ENCODE measurements at places on chromosomes 3 and 15.

- DNase-seq = no peak
Measured at GRCh38 chr15:67832897-67833709, 6.7 kb downstream of the RNU6-1 start.

- no peak for DNase-seq
Measured at GRCh38 chr3:151328298-151328995, 902 bp downstream of the P2RY13 start.

GRCh38 chr3:56926243-56926946 is 124.6 kb upstream of the ARHGEF3 start:
- no peak for DNase-seq

DNA sequence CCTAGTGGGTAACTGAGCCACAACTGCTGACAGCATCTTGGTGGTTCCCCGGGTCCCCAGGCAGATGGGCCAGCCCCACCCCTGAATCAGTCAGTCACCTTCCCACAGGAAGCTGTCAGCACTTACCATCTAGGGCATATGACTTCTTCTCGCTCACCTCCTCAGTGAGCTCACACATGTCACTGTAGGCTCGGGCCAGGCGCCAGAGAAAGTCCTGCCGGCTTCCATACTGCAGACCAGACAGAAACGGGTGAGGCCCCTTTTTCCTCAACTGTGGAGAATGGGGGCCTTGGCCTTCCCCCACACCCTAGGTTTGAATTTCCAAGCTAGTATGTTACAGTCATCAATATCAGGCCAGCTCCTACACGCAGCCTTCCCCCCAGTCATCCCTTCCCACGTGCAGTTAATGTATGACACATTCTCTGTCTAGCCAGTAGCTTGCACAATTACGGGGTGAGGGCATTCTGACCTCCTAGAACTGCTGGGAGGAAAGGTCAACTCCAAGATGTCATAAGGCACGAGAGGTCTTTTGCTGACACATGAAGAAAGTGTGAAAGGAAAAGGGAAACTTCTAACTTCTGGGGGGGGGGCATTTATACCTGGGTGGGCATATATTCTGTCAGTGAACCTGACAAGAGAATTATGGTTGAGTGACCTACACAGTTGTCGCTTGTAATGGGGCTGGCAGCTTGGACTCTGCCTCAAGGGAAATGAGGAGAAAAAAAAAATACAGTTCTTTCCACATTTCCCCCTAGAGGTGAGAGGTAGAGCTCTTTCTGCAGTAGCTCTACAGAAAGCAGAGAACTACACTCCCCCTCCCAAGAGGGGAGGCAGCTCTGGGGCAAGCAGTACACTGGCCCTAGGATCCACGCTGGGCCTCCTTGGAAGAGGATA is 10.9 kb downstream of the RMDN3 start:
- no peak for DNase-seq

GRCh38 chr3:50825841-50826240 is 151.1 kb downstream of the DOCK3 start:
- DNase-seq = no peak

DNA sequence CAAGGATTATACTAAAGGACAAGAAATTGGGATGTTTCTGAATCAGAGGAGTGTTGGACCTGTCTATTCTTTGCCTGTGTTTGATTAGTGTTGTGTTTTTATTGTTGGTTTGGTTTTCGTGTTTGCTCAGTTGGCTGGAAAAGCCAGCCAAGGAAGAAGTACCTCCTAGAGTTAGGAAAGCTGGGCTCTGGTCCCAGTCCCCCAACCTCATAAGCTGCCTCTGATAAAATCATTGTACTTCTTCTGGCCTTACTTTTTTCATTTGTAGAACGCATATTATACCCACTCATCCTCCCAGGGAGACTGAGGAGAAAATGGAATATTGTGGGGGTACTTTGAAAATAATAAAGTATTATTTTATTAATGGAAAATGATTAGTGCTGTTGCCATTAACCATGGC is 177.4 kb upstream of the TRIM42 start:
- no peak for DNase-seq

GRCh38 chr3:183158551-183159006 is 4.0 kb downstream of the LAMP3 start:
- DNase-seq = no peak

GRCh38 chr15:34264076-34264475 is 39.3 kb downstream of the EMC4 start:
- no peak for DNase-seq

GRCh38 chr3:25473246-25473645 is 45.2 kb downstream of the RARB start:
- DNase-seq = no peak

DNA sequence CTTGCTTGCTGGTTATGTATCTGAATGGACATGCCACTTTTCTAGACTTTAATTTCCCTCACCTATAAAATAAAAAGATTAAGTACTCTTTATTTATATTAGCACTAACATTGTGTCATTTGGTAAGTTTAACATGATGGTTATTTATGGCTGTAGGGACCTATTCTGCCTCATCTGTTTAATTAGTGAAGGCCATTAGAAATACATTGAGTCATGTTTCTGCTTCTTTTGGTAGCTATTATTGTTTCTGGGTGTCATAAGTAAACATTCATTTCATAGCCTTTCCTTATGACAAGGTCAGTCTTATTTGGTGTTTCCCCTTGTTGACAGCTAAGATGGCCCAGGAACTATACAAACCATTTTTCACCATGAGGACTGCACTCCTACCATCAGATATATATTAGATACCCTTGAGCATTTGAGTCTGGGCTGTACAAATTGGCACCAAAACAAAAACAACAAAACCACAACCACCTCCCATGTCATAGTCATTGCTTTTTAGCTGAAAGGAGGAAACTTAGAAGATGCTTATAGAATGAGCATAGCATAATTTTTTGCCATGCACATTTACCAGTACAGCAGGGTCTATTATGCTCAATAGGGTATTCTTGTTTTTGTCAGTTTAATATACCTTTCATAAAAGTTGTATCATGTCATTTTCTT is 39.3 kb downstream of the SRP14 start:
- no peak for DNase-seq

DNA sequence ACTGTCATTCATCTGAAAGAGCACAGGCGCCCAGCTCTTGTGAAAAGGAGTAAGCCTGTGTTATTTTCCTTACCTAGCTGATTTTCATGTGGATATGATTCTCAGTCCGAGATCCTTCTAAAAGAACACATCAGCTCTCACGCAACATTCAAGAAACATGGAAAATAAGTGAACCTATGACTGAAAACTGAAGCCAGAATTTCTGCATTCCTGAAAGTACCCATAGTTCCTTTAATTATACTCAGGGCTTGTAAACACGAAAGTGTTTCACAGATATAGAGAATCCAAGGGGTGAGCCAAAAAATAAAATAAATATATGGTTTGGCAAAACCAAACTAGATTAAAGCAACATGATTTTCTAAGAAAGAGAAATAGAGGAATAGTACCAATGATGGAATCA is 100.8 kb upstream of the CHMP2B start:
- DNase-seq = no peak

Measured in effector CD8-positive, alpha-beta T cell (primary cell).